Heart right ventricle (tissue), 16 donors: ENCODE measurements at places on chromosomes 1 and 21. TPM values are rescaled to one million over a fixed set of nuclear protein-coding genes. Genes with fewer than 3 reads are reported as not detected.

SLC30A7 gene
- total RNA-seq, result 6.3 TPM

DNA sequence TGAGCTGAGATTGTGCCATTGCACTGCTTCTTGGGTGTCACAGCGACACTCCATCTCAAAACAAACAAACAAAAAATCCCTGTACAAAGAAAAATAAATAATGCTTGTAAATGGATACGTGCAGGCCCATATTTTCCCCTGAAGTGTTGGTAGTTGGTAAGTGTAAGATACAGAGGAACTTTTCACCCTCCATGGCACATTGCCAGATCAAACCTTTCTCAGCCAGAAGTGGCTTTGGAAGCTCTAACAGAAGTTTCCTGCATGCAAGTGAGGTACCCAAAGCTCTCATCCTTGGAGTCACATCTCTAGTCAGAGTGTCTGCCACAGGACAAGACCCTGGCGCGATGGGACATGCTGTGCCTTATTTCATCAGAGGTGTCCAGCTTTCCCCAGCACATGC is 7.3 kb downstream of the NDUFV3 start:
- DNase-seq, result no peak

GRCh38 chr1:56477164-56478111 is 101.9 kb downstream of the PLPP3 start:
- DNase-seq, result peak; percentile 73

SETD4 gene
- 11.0 TPM for total RNA-seq

OR2L2 gene
- 0.07 TPM for total RNA-seq

GRCh38 chr21:38240129-38240528 is 16.7 kb upstream of the KCNJ15 start:
- no peak for DNase-seq

DNA sequence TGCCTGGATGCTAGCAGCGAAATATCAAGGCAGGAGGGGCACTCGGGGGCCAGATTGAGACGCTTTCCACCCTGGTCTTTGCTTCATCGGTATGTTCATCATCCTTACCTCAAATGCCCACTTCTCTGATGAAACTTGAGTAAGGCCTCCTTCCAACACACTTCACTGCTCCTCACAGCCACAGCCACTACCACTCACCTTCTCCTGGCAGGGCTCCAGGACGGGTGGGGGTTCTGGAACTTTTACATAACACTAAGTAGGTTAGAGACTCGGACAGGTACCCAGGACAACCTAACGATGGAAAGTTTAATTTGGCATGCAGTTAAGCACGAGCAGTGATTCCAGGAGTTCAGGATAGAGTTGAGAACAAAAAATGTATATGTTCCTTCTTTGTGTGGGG is 73.9 kb upstream of the SPAG17 start:
- no peak for DNase-seq

DNA sequence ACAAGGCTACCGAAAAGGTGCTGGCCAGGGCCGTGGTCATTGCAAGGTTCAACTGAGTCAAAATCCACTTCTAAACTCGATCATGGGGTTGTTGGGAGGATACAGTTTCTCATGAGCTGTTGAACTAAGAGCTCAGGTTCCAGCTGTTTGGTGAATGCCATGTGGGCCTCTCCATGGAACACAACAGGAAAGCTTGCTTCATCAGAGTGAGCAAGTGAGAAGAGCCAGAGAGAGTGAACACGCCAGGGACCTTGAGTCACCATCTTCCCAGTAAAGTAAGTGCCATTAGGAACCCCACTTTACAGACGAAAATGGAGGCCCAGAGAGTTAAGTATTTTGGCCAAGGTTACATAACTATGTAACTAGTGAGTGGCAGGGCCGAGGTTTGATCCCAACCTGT is 475.1 kb upstream of the VAMP3 start:
- DNase-seq, result no peak

LCE3E gene
- total RNA-seq, result not detected

CZIB gene
- 47.2 TPM for total RNA-seq

GRCh38 chr1:192008281-192008825 is 149.9 kb upstream of the RGS18 start:
- DNase-seq, result no peak

DNA sequence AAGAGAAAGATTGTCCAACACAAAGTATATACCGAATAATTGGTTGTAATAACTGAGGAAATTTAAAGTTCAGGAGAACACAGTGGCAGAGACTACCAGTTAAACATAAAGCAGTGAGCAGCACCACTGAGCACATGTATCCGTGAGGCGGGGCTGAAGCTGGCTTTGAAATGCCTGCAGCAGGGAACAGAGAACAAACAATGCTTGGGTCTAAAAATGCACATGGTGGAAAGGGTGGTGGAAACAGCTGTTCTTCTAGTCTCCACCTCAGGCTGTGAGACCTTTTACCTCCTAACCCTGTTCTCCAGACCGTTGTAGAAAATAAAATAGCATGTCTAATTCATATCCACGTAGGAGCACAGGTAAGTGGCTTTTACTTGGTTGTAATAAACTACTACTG is 7.7 kb upstream of the GNG4 start:
- DNase-seq, result no peak

DYRK3 gene
- total RNA-seq, result 13.8 TPM

- no peak for DNase-seq
Observed at GRCh38 chr21:29029524-29029923, 5.1 kb downstream of the USP16 start.

ANGPTL1 gene
- 13.3 TPM for total RNA-seq

ZBTB7B gene
- 47.8 TPM for total RNA-seq

GRCh38 chr1:14897080-14897449 is 256.5 kb upstream of the TMEM51 start:
- no peak for DNase-seq

JUN gene
- 55.5 TPM for total RNA-seq
